Natural killer cell (primary cell): ENCODE measurements at places on chromosomes 3 and 15.

DNA sequence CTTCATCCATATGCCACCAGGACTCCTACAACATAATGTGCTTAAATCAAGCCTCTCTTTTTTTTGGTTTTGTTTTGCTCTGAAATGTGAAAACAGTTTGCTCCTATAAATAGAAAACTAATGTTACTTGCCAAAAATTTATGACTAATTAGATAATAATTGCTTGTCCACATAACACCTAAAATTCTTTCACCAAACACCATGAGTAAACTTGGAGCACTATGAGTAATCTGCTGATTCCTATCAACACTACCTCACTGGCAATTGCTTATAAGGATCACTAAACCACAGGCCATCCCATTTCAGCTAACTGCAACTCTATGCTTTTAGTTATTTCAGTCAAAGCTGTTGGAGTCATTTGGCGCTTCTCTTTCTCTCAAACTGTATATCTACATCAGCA, 252.7 kb downstream of the EPHA3 start:
- H3K36me3 ChIP-seq = no peaks in the 10 kb centered on the region

DNA sequence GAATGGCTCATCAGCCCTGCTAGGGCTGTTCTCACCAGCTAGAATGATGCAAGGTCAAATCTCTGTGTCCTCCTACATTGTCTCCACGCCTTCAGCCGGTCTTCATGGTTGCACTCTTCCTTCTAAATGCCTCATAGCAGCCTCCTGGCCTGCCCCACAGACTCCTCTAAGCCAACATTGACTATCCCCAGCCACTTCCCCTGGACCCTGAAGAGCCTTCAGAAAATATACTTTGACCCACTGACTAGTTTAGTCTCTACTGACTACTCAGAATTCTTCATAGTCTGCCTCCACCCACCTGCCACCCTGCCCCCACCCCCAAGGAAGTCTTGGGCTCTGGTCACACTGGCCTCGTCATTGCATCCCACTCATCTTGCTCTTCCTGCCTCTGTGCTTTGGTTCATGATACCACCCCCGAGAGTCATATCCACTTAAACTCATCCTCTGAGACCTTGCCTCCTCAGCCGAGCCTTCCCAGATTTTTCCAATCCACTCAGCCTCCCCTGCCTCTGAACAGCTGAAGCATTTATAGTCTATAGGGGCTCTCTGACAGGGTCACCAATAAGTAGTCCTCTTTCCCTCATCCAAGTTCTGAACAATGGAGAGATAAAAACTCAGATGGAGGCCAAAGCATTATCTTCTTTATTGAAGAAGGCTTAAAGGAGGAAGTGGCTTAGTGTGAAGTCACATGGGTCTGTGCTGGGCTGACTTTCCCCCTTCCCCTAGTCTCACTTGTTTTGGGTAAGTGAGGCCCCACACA, 9.5 kb upstream of the DOCK3 start:
- no peaks in the 10 kb centered on the region for H3K27me3 ChIP-seq
- peaks cover 7% of the 10 kb centered on the region for H3K4me1 ChIP-seq
- no peaks in the 10 kb centered on the region for H3K36me3 ChIP-seq
- DNase-seq = no peak
- H3K4me3 ChIP-seq = no peak overlapping the region

GRCh38 chr15:100696452-100696851, 94.1 kb downstream of the ASB7 start:
- no peaks in the 10 kb centered on the region for H3K36me3 ChIP-seq
- peaks cover 3% of the 10 kb centered on the region for H3K27me3 ChIP-seq
- no peak overlapping the region for H3K27ac ChIP-seq
- no peak for DNase-seq
- no peak overlapping the region for H3K4me3 ChIP-seq

DNA sequence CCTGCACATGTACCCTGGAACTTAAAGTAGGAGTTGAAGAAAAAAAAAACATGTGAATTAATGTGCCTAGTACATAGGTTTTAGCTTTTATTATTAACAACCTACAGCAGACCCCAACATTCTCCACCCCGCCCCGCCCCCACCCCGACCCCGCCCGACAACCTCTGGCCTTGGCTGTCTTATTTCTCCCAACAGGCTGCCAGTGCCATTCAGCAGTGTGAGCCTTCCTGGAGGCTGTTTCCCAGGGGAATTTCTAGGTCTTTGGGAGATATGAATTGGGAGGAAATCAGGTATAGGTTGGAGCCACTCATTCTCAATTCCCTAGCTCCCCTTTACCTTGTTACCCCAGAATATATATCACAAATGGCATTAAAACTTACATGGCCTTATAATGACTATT, 8.3 kb upstream of the MLF1 start:
- H3K4me1 ChIP-seq = no peaks in the 10 kb centered on the region
- no peak overlapping the region for H3K27ac ChIP-seq
- H3K4me3 ChIP-seq = no peak overlapping the region
- H3K36me3 ChIP-seq = no peaks in the 10 kb centered on the region
- no peak for DNase-seq
- no peaks in the 10 kb centered on the region for H3K27me3 ChIP-seq

- DNase-seq = no peak
- H3K36me3 ChIP-seq = no peaks in the 10 kb centered on the region
- H3K27me3 ChIP-seq = no peaks in the 10 kb centered on the region
- H3K4me1 ChIP-seq = no peaks in the 10 kb centered on the region
Measured at GRCh38 chr3:53519065-53519709, 24.8 kb downstream of the CACNA1D start.

- no peaks in the 10 kb centered on the region for H3K36me3 ChIP-seq
- H3K4me1 ChIP-seq = no peaks in the 10 kb centered on the region
- no peak for DNase-seq
- no peak overlapping the region for H3K27ac ChIP-seq
Measured at GRCh38 chr3:128021768-128022372, 30.4 kb upstream of the SEC61A1 start.

DNA sequence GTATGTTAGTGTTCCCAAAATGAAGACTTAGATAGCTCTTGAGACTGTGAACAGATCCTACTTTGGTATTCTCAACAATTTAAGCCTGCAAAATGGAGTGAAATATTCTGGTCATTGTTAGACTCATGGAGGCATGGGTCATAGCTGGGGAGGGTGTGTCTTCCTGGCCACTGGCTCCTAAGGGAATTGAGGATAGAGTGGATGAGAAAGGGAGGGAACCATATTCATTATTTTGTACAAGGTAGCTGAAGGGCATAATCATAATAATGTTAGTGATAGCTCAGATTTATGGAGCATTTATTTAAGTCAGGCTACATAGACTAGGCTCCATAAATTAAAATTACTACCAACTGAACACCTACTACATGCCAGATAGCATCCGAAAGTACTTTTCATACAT, 253.6 kb downstream of the NR1D2 start:
- no peaks in the 10 kb centered on the region for H3K27me3 ChIP-seq
- no peak overlapping the region for H3K4me3 ChIP-seq
- no peaks in the 10 kb centered on the region for H3K36me3 ChIP-seq
- no peak for DNase-seq

GRCh38 chr3:127254730-127255129, 33.1 kb downstream of the PRR20G start:
- no peak overlapping the region for H3K27ac ChIP-seq
- no peaks in the 10 kb centered on the region for H3K4me1 ChIP-seq
- H3K27me3 ChIP-seq = no peaks in the 10 kb centered on the region
- no peaks in the 10 kb centered on the region for H3K36me3 ChIP-seq
- no peak for DNase-seq

DNA sequence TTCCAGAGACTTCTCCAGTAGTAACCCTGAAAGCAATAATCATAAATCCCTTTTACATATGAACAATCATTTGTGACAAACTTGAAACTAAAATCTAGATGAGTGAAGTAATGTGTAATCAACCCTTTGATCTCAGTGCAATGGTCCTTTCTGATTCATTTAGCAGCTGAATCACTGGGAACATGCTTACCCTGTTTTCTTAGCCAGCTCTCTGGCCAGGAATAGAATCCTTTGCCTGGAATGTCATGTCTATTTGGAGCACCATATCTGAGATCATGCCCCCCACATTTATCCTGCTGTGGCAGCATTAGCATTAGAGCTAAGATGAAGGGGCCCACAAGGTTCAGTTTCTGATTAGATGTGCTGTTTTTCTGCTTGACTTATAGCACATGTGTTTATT, 309.8 kb downstream of the OXSM start:
- H3K4me1 ChIP-seq = no peaks in the 10 kb centered on the region
- H3K4me3 ChIP-seq = no peak overlapping the region
- no peak for DNase-seq

- no peaks in the 10 kb centered on the region for H3K4me1 ChIP-seq
- H3K4me3 ChIP-seq = no peak overlapping the region
- DNase-seq = no peak
- no peaks in the 10 kb centered on the region for H3K36me3 ChIP-seq
- H3K27me3 ChIP-seq = no peaks in the 10 kb centered on the region
Measured at GRCh38 chr3:193129607-193130006, 111.4 kb upstream of the PLAAT1 start.

- no peaks in the 10 kb centered on the region for H3K36me3 ChIP-seq
- no peak overlapping the region for H3K4me3 ChIP-seq
- no peak overlapping the region for H3K27ac ChIP-seq
- no peak for DNase-seq
Measured at GRCh38 chr3:63442918-63443317, 164.8 kb downstream of the SYNPR start.

DNA sequence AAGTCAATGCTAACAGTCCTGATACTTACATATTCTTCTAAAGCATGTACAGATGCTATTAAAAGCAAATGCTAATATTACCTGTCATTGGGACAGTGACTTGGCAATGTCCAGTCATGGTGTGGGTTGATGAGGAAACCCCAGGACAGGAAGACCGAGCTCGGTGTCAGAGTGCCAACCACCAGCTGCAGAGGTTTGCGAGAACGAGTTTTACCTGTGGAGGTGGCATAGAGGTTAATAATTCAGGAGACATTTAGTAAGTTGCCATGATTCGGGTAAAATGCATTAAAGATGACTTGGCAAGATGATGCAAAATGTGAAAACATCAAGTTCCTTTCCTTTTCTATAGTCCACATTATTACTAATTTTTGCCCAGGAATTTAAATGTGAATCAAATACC, 94.5 kb downstream of the ABI3BP start:
- H3K27me3 ChIP-seq = no peaks in the 10 kb centered on the region
- H3K4me1 ChIP-seq = no peaks in the 10 kb centered on the region
- no peak for DNase-seq
- no peak overlapping the region for H3K27ac ChIP-seq
- no peak overlapping the region for H3K4me3 ChIP-seq
- no peaks in the 10 kb centered on the region for H3K36me3 ChIP-seq
